ENCODE measurements at places on chromosomes 2 and 18.

GRCh38 chr2:71516253-71516888, 63.0 kb downstream of the DYSF start:
- DNase-seq: no peak

- DNase-seq: no peak
These were observed 48.1 kb downstream of the GALNT3 start for GRCh38 chr2:165745916-165746315.

DNA sequence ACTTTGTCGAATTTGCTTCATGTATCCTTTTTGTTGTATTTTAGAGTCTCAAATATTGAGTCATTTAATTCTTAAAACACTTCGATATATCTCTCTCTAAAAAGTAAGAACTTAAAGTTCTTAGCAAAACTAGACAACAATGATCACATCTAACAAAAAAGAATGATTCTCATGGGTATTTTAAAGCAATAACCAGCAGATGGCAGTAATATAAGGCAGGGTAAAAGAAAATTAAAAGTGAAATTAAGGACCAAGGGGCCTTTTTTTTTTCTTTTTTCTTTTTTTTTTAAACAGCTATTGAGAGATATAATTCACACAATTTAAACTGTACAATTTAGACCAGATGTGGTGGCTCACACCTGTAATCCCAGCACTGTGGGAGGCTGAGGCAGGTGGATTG, 9.9 kb upstream of the AOX1 start:
- no peak for DNase-seq

DNA sequence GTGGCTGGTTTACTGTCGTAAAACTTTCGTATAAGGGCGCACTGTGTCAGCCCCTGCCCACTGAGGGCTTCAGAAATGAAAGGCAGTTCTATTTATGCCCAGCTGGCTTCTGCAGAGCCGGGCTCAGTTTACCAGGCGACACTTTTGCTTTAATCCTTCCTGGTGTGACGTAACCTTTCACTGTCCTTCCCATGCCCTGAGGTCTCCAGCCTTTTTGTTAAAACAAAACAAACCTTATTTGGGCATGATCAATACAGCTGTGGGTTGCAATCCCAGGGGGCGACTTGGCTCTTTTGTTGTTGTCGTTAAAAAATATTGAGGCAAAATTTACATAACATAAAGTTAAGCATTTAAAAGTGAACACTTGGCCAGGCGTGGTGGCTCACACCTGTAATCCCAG, 85.3 kb downstream of the AGAP1 start:
- no peak for DNase-seq

DNA sequence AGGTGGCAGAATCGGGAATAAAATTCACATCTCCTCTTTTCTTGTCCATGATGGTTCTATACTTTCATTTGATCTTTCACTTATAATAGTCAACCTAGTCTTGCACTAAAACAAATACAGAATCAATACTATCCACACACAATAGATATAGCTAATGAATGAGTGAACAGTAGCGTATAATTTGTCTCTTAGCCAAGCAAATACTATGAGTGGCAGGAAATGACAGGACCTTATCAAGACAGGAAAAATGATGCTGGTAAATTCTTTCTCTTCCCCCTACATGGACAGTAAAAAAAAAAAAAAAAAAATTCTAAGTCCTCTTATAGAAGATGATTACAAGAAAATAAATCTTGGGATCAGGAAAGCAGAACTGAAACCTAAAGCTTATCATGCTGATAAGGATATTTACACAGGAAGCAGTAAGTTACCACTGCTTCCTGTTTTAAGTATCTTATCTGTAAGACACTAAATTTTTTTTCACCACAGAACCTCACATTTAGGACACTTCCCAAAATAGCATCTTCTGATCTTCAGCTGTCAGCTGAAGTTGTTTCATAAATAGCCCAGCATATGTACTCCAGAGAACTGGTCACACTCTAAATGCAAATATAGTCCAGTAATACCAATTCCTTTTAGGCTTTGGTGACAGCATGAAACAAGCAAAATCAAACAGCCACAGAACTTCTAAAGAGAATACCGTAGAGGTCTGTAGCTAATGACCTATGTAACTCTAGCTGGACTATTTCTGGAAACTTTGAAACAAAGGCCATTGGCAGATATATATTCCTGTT, 27.0 kb downstream of the IRS1 start:
- no peak for DNase-seq

GRCh38 chr2:150482667-150483400, 4.6 kb downstream of the RND3 start:
- no peak for DNase-seq

- no peak for DNase-seq
These were observed 225.7 kb downstream of the ACKR3 start for GRCh38 chr2:236795169-236795860.

- DNase-seq: no peak
These were observed 32.8 kb upstream of the ACKR3 start for GRCh38 chr2:236536727-236537398.

DNA sequence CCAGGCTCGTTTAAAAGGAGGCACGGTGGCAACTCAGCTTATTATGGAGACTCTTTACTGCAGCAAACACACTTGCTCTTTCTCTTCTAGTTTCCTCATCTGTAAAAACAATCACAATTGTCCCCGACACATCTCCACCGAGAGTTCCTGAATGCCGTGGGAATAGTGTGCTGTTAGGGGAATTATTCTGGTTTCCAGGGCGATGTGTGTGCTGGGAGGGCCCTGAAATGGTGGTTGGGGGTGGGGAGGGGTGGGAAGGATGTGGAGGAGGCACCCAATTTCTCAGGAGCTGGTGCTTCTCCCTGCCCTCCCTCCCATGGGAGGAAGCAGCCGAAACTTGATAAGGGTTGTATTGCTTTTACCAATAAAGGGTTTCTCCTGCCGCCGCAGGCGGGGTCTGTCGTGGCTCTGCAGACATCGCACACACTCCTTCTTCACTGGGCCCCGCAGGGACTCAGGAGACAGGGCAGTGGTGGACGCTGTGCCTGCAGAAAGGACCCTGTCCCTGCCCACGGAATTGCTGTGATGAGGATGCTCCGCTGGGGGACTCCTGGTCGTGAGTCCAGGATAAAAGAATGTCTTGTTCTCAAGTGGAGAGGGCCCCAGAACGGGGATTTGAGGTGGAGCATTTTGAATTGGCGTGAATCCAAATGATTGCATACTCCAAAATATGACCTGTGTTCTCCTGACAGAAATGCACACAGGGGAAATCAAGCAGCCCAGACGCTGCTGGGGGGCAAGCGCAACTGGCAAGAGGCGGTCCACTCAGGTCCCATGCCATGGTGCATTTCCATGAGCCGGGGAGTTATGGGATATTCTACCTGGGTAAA, 119.2 kb downstream of the ACKR3 start:
- DNase-seq: no peak

DNA sequence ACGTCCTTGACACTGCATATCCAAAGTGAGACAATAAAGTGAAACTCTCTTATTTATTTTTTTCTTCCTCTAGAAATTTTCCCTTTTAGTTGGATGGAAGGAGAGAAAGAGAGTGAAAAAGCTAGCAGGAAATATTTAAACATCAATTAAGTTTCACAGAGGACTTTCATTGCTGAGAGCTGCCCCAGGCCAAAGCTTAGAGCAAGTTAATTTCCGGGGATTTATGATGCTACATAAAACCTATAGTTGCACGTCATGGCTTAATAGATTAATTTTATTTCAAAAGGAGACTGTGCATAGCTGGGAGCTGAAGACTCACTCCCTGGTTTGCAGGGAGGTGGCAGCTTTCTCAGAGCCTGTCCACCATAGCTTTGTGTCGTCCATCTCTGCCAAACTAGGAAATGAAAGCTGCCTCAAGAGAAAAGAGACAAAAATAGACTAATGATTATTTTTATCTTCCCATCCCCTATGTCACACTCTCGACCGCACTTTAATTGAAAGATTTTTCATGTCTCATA, 323.3 kb upstream of the RAB6C start:
- DNase-seq: no peak

- no peak for DNase-seq
These were observed 107.6 kb upstream of the MAP3K20 start for GRCh38 chr2:172968061-172968469.

GRCh38 chr18:51171223-51171622, 26.3 kb downstream of the MEX3C start:
- DNase-seq: no peak

GRCh38 chr2:83594241-83595120, 864.6 kb downstream of the SUCLG1 start:
- DNase-seq: no peak

DNA sequence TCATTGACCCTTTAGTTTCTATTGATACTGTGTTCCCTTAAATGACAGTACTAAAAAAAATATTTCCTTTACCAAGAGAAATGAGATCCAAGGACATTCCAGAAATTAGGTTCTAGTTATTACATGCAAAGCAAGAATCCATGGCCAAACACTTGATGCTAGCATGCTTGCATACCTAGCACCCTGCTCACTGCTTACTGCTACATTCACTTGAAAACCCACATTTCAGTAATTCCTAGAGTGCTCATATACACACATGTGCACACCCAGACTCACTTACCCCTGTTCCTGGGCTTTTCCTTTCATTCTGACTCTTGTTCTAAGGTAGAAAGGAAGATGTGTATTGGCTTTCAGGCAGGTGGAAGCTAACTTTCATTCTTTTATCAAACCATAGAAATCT, 395.9 kb downstream of the THSD7B start:
- DNase-seq: peak; percentile 10

- DNase-seq: no peak
These were observed 6.4 kb upstream of the DARS1 start for GRCh38 chr2:135991861-135992260.

- DNase-seq: no peak
These were observed 126.9 kb upstream of the CYP1B1 start for GRCh38 chr2:38202713-38203445.

DNA sequence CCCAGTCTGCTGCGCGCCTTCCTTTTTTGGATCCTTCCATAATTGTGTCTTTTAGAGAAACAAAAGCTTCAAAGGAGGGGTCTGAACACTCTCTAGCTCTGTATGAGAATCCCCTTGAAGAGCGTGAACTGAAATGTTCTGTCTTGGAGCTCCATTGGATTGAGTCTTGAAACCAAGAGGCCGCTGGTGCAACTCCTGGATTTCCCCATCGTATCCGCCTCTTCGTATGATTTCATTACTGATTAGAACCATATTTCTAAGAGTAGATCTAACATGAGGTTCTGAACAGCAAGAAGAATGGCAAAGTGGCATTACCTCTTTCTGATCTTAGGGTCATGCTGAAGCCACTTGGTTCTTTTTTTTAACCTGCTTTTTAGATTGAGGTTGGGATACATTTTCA, 31.4 kb upstream of the NRP2 start:
- no peak for DNase-seq

DNA sequence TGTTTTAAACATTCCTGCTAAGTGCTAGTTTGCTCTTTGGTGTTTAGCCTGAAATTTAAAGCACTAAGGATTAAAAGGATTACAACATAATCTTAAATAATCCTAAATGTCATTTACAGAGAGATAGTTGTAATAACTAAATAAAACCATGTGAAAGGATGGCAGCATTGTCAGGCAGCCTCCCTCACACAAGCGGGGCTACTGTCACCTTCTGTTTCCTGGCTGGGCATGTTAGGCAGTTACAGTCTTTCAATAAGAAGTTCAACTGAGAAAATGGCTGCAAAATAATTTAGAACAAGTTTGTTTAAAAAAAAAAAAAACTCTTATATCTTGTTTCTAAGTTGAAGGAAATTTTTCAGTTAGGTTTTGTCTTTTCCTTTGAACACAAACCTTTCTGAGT, 124.9 kb downstream of the ARHGAP15 start:
- no peak for DNase-seq

DNA sequence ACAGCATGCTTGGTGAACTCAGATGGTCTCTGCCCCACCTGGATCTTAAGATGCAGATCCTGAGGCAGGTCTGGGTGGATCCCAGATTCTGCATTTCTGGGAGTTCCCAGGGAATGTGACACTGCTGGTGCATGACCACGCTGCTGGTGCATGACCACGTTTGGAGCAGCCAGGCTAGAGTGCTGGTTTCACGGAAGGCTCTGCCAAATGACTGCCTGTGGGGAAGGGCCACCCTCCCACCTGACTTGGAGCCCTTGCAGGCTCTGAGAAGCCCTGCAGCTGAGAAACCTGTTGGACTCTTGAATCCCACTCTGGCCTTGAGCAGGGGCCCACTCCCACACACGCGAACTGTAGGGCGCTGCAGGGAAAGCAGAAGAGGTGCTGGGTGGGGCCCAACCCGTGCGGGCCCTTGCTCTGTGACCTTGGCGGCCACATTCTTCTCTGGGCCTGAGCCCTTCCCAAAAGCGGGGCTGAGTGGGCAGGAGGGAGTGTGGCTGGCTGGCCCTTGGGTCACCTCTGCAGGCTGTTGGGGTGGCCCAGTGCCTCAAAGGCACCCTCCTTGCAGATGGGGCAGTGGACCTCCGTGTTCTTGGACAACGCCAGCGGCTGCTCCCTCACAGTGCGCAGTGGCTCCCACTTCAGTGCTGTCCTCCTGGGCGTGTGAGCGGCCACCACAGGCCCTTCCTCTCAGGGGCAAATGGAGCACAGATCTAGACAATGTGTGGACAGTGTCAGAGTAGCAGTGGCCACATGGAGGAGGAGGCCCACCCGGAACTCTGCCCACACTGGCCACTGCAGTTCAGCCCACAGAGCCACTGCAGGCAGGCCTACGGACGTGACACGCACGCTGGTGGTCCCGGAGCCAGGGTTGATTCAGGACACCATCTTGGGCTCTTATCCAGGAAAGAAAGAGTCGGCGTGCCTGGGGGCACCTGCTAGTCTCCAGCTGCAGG, 7.9 kb downstream of the ERFE start:
- DNase-seq: no peak

- DNase-seq: peak; percentile 97
These were observed at the start of gene VPS4B for GRCh38 chr18:63422087-63422863. TSS of gene VPS4B (minus strand) at chr18:63422476. CDS start at chr18:63422259, 217 bp downstream.

- no peak for DNase-seq
These were observed 63.7 kb upstream of the OTOF start for GRCh38 chr2:26541401-26542193.

- DNase-seq: no peak
These were observed 114.3 kb upstream of the ARL4C start for GRCh38 chr2:234611209-234611608.

All from AG04449 (cell line).